ENCODE measurements at places on chromosomes 1 and 21.

- DNase-seq = no peak
Measured at GRCh38 chr1:30511991-30512913, 211.1 kb downstream of the MATN1 start.

- no peak for DNase-seq
Measured at GRCh38 chr1:152127673-152128072, 12.4 kb upstream of the TCHH start.

- no peak for DNase-seq
Measured at GRCh38 chr1:153959454-153959853, 1.0 kb upstream of the CRTC2 start.

GRCh38 chr1:5944154-5944842 lies 47.9 kb downstream of the NPHP4 start:
- DNase-seq = no peak

GRCh38 chr1:37032660-37033354 lies 1.5 kb downstream of the GRIK3 start:
- no peak for DNase-seq

GRCh38 chr1:230791986-230792564 lies 44.9 kb downstream of the CAPN9 start:
- DNase-seq = no peak

- DNase-seq = peak; percentile 35
Measured at GRCh38 chr21:16863362-16863905, 649.4 kb upstream of the CXADR start.

GRCh38 chr1:84181350-84182005 lies 37.4 kb downstream of the PRKACB start:
- no peak for DNase-seq

- no peak for DNase-seq
Measured at GRCh38 chr21:28256837-28257236, 735.8 kb downstream of the LTN1 start.

DNA sequence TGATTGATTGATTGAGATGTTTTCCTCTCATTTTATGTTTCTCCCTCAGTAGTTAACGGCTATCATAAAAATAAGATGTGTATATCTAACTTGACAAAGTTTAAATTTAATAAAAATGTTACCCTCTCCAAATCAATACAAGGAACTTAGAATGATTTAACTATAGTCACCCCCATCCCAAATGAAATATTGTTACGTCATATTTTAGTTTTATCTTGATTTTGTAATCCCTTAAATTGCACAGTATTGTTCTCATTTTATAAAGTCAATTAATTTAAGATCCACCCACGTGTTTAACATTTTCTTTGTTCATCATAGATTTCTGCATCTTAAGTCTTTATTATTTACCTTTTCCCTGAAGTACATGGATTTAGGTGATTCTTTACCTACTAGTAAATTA lies 37.2 kb downstream of the COLGALT2 start:
- DNase-seq = no peak

GRCh38 chr1:60103186-60103585 lies 29.6 kb upstream of the C1orf87 start:
- DNase-seq = no peak

GRCh38 chr1:203326830-203327683 lies 21.7 kb downstream of the BTG2 start:
- DNase-seq = peak; percentile 95

- no peak for DNase-seq
Measured at GRCh38 chr1:168833362-168833761, 104.4 kb upstream of the DPT start.

GRCh38 chr1:44881011-44881632 lies 38.1 kb upstream of the PTCH2 start:
- no peak for DNase-seq

- DNase-seq = no peak
Measured at GRCh38 chr1:21246905-21247642, 43.2 kb downstream of the ECE1 start.

GRCh38 chr1:7922301-7922700 lies 18.3 kb downstream of the TNFRSF9 start:
- peak; percentile 13 for DNase-seq

GRCh38 chr1:89563957-89564604 lies 39.5 kb downstream of the LRRC8B start:
- DNase-seq = no peak

DNA sequence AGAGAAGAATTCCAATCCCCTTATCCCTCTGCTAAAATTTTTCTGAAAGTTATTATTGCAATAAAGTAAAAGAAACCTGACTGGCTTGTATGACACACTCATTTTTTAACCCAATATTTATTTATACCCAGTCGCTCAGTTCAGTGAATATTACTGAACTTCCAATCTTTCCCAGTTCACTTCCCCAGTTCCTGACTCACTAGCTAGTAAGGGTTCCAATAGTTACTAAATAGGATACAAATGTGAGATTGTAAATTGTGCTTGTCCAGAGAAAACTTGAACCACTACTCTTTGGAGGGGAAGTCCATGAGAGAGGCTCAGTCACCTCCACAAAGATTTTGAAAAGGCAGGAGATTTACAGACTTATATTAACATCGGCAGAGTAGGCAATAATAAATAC lies 31.4 kb downstream of the PRDX6 start:
- no peak for DNase-seq

DNA sequence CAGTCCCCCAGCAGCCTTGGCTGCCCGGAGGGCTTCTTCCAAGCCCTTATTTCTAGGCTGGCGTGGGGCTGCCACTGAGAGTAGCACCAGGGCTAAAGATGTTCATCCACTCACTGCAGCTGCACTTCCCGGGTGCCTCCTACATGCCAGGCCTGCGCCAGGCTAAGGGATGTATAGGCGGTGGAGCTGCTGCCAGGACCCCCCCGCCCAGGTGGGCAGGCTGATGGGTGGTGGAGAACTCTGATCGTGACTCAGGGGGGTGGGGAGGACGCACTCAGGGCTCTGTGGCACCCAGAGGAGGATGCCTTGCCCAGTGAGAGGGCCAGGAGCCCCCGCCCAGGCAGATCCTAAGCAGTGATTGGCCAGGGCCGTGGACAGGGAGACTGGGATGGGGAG lies 34.1 kb downstream of the CFAP74 start:
- no peak for DNase-seq

DNA sequence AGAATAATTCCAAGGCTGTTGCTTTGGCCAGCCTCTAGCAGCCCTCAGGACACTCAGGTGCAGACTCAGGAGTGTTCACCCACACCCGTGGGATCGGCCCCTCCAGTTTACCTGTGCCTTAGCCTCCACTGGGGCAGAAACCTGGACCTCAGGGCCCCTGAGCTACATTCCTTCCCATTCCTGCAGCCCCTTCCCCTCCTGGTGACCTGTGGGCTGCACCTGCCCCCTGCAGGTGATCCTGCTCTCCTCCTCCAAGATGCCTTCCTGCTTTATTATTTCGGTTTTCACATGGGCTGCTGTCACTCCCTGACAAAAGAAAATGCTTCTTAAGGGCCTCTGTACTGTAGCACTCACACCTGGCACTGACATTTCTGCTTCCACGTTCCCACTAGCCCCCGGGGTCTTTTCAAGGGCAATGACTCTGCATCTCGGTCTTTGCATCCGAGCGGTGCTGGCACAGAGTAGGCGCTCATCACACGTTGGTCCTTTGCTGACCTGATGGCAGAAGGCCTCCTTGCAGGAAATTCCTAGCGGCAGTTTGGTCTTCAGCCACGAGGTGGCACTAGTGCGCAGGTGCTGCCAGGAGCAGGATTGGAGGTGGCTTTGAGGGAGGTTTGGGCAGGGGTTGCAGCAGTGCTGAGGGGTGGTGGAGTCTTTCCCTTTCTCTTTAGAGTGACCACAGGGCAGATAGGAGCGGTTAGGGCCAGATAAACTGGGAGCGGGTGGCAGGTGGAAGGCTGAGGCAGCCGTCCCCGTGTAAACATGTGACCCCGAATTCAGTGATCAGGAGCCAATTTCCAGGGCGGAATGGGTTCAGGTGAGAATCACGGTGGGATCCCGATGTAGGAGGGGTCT lies 25.3 kb upstream of the ETV3 start:
- DNase-seq = peak; percentile 65

DNA sequence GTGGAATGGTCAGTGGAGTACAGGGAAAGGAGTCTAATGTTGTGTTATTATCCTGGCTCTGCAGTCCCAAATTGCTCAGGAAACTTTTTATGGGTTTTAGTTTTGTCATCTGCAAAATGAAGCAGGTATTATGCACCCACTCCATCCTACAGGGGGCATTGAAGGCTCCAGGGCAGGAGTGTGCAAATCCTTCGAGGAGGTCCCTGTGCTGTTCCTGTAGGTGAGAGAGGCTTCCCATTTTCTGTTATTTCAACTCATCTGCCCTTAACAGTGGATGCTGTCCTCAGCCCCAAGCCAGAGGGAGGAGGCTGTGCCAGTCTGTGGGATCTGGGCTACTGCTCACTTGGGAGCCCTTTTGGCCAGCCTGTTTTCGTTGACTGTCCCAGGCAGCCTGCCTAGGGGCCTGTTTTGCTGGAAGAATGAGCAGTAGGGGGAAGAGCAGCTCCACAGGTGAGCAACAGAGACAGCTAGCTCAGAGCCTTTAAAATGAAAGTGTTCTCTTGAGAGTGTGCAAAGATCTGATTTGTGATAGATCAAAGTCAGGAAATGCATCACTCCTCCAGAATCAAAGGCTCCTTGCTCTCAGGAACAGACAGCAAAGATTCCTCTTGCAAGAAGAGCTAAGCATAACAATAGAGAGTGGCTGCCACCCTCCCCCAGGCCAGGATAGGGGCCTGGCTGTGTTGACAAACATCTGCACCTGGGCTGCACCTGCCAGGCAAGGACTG lies 317.6 kb upstream of the PROX1 start:
- DNase-seq = no peak

DNA sequence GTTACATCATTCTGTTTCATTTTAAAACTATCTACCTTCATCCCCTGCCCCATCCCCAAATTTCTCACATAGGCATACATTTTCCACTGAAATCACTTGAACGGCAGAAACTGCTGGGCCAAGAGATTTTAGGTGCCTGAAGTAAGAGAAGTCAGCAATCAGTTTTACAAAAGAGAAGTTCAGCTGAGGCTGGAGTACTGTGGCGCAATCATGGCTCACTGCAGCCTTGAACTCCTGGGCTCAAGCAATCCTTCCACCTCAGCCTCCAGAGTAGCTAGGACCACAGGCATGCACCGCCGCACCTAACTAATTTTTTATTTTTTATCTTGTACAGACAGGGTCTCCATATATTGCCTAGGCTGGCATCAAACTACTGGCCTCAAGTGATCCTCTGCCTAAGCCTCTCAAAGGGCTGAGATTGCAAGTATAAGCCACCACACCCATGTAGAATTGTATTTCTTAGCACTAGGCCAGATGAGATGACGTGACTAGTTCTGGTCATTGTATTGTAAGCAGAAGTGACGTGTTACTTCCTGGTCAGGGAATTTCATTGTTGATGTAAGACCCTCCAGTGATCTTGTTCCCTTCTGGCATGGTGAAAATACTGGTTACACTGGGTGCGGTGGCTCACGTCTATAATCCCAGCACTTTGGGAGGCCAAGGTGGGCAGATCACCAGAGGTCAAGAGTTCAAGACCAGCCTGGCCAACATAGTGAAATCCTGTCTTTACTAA lies 7.1 kb downstream of the BECN2 start:
- DNase-seq = peak; percentile 72

- no peak for DNase-seq
Measured at GRCh38 chr1:170617591-170618330, 46.2 kb upstream of the PRRX1 start.

DNA sequence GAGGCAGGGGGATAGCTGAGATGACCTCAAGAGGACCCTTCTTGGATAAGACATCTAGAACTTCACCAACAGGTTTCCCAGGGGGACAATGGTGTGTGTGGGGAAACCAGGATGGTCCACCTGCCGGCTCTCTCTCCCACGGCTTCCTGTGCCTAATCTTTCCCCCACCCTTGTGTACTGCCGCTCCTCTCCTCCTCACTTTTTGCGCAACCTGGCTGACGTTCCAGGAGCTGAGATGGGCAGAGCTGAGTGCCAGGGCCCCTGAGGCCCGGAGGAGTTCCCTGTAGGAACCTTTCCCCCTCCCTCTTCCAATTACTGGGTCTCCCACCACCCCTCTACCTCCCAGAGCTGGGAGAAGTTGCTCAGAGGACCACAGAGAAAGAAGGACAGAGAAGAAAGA lies 6.9 kb downstream of the SLC26A9 start:
- no peak for DNase-seq

DNA sequence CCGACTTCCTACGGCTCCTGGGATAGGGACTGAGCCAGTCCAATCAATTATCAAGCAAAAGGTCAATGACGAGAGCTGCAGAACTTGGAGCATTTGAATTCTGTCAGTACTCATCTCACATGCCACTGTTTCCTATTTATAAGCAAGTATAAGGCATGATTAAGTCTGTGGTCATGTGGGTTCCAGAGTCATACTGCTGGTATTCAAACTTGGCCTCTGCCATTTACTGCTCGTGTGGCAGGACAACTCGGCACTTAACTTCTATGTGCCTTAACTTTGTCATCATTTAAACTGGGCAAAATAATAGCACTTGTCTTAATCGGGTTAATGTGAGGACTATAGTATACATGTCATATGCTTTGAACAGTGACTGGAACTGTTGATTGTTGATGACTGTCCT lies 44.9 kb upstream of the TNFSF18 start:
- DNase-seq = no peak

GRCh38 chr1:157482174-157482573 lies 70.1 kb downstream of the FCRL5 start:
- DNase-seq = no peak

- DNase-seq = no peak
Measured at GRCh38 chr1:79549201-79549600, 542.7 kb upstream of the ADGRL4 start.
